ENCODE measurements at places on chromosomes 7 and 10.

DNA sequence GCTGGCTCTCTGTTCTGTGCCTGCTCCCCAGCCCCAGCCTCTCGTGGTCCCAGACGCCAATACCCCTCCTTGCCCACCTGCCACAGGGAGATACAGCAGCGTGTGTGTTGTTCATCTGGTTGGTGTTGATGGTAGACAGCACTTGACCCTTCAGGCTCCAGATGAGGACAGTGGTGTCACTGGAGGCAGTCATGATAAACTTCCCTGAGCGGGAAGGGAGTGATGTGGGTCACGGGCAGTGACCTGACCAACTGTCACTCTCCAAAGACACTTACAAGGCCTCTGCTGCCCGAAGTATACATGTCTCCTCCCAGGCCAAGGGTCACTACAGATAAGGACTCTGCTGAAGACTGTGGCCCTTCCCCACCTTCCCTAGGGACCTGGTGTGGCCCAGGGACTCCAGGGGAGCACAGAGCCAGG lies 5.6 kb downstream of the TBL2 start:
- no peak for DNase-seq

DNA sequence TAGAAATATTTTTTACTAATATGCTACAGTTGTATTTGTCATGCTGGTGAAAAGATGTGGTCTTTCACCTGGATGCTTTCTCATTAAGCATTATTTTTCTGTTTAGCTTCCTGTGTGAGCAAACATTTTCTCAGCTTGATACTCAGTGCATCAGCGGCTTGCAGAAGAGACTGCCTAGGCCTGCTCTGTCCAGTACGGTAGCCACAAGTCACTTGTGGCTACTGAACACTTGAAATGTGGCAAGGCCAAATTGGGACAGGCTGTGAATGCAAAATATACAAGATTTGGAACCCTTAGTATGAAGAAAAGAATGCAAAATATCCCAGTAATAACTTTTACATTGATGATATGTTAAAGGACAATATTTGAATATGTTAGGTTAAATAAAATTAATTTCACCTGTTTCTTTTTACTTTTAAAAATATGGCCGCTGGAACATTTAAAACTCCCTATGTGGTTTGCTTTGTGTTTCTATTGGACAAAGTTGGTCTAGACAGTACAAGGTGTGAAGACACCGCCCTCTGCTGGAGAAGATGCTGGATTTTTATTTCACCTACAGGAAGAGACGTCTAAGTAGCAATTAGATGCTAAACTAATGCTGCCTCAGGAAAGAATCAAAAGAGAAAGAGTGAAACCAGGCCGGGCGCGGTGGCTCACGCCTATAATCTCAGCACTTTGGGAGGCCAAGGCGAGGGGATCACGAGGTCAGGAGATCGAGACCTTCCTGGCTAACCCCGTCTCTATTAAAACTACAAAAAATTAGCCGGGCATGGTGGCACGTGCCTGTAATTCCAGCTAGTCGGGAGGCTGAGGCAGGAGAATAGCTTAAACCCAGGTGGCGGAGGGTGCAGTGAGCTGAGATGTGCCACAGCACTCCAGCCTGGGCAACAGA lies 5.3 kb downstream of the SRGN start:
- peak; percentile 80 for DNase-seq

DNA sequence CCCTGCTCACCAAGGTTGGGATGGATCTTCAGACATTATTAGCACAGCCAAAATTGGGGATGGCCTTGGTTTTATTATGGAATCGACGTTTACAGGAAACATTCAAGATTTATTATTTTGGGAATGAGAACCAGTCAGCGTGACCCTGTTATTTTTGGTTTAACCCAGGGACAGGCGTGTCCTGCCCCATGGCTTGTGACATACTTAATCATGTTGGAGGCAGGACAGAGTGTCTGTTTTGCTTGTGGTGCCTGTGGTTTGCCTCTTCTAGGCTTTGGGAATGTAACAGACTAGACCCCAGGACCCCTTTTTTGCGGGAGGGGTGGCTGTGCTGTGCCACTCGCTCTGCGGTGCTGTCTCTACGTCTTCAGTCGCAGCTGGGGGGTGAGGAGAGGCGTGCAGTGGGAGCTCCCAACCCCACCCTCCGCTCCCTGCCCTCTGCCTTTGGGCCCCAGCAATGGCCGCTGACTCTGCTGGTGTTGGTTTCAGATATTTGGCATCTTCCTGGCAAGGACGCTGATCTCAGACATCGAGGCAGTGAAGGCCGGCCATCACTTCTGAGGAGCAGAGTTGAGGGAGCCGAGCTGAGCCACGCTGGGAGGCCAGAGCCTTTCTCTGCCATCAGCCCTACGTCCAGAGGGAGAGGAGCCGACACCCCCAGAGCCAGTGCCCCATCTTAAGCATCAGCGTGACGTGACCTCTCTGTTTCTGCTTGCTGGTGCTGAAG lies 20.1 kb upstream of the SH2D4B start:
- no peak for DNase-seq

GRCh38 chr10:116430288-116430687 lies 2.6 kb downstream of the PNLIPRP3 start:
- no peak for DNase-seq

DNA sequence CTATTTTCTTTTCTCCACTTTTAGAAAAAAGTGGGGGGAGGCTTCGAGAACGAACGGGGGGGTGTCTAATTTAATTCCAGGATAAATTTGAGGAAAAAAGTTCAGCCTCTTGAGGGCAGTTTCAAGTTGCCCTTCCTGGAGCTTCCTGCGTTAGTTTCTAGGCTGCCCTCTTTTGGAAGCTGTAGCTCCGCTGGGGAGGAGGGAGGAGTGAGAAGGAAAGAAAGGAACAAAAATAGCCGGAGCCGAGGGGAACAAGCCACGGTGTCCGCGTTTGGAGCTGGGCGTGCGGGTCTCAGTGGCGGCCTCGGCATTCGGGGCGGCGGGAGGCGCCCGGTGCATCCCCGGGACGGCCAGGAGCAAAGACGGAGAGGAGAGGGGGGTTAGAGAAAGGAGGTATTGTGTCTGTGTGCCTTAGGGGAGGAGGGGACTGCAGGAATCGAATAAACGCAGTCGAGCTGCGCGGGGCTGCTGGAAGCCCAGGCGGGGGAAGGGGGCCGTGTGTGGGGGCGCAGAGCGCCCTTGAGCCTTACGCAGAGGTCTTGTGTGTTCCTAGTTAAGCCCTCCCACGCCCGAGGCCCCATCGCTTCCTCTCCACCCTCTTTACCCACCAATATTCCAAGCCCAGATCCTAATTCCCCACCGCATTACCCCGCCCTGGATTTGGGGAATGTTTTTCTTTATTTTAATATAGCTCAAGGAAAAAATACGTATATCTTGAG lies 2.0 kb upstream of the TNRC18 start:
- DNase-seq: no peak

DNA sequence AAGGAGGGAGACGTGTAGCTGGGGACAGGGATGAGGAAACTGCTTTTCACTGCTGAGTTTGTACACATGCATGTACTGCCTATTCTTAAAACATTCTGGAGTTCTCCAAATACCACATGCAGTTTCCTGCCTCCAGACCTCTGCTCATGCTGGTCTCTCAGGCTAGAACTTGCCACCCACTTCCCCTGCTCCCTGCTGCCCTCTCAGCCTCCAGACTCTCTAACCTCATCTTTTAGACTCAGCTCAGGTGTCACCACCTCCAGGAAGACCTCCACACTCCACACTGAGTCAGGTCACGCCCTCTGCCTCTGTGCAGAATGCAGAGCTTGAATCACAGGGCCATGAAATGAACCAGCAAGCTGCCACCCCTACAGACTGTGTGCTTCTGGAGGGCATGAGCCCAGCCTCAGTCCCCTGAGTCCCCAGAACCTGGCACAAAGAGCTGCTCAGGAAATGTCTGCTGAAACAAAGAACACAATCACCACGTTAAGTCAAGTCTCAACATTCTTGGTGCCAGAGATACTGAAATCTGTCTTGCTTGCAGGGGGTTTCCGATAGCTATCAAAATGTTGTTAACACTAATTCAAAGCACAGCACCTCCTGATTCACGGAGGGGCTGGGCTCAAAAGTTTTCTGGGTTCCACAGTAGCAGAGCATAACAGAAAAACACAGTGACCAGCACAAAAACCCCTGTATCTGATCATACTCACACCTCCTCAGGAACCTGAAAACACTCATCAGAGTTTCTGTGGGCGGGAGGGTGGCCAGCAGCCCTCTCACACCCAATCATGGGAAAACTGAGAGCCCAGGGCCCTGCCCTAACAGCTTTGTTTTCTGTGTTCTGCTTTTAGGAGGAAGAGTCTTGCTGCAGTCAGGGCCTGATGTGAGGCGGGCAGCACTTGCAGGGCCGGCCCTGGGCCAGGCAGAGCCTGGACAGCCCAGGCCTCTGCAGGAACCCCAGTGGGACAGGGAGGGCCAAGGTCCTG lies 21.1 kb downstream of the FAM53B start:
- peak; percentile 30 for DNase-seq

- DNase-seq: no peak
Observed at GRCh38 chr10:71259282-71259681, 46.9 kb downstream of the UNC5B start.

DNA sequence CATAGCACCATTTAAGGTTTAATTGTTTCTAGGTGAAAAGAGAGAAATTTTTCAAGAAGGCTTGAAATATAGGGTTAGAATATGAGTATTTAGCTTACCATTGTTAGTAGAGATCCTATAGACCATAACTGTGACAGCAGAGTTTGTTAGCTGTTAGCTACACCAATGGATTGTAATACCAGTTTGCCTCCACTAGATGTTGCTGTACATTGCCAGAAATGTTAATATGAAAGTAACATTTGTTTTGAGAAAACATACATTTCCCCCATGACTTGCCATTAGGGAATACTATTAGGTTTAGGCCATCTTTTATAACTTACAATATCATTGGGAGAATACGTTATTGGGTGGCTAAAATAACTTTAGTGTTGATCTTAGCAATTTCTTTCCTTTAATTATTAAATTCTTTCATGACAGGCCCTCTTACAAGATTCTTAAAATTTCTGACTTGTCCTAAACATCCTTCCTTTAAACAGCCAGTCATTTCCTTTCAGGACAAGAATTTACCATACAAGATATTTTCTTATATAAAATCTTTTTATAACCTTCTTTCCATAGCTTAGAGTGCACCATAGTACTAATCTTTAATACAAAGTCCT lies 39.5 kb downstream of the ZNF117 start:
- DNase-seq: peak; percentile 47

DNA sequence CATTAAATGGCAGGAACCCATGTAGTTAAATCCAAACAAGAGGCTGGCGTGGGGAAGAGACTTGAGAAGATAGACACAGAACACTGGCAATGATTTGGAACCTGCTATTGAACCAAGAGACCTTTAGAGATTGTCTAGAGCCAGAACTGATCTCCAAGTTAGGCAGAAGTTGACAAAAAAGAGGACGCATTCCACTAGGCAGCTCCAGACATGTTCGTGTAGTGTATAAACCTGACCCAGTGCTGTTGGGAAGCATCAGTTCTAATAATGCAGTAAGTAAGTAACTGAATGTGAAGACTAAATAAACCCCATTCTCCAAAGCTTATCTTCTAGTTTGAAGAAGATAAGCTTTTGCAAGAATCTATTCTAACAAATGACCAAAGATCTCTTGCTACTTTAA lies 50.8 kb downstream of the AP3M1 start:
- no peak for DNase-seq

- no peak for DNase-seq
Observed at GRCh38 chr10:97111615-97112014, 74.1 kb downstream of the SLIT1 start.

DNA sequence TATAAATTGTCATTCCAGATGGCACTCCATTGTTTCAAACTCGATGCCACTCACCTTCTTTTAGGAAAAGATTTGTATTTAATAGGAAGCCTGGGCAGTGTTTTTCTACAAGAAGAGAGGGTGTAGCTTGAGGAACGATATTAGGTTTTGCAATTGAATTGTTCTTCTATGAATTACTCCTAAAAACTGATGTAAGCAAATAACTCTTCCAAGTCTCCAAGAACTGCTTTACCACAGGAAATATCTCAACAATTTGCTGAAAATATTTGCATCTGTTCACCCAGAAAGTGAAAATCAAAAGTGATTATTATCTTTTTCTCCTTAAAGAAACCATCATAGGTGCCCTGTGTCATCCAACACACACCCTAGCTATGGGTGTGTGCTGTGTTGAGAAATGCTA lies 261.3 kb upstream of the MEOX2 start:
- DNase-seq: no peak

- DNase-seq: no peak
Observed at GRCh38 chr7:3174515-3175284, 126.4 kb upstream of the SDK1 start.

DNA sequence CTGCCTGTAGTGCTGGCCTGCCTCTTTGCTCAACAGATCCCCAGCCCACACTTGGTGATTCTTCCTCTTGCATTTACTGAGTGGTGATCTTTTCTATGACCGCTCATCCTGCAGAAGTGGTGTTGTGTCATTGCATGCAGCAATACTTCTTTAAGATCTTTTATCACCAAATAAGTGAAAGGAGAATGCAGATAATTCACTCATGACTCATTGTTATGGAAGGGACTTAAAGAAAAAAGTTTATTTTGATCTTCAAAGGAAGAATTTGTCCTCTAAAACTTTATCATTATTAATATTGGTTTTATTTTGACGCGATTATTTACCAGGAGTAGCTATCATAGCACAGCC lies 489.1 kb upstream of the CELF2 start:
- no peak for DNase-seq

DNA sequence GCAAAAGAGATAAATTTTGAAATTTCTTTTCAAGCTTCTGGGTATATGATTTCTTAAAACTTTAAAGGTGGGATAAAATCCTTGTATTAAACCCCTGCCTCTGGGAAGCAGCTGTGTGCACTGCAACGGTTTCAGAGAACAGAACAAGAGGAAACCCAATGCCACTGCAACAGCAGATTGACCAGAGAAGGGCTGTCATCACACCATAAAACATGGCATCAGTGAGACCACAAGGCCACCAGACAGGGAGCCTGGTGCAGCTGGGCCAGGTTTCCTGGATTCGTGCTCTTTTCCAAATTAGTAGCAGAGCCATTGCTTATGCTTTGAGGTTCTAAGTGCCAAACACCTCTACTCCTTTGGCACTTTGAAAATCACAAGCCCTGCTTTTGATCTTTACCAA lies 152.4 kb downstream of the PRPF18 start:
- DNase-seq: no peak

DNA sequence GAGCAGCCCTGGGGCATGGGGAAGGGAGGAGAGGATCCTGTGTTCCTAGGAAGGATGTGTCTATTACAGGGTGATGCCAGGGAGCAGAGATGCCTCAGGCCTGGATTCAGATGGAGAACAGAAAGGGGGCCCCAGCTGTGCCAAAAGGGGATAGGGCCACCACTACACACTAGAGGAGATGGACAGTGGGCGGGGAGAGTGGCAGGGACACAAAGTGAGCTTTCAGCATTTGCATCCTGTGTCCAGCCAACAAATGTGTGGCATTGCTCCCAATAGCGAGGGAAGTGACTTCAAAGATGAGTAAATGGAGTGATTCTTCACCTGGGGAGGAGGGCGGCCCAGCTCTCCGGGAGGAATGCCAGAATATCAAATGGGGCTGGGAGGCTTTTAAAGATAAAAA lies 64.9 kb upstream of the WAPL start:
- no peak for DNase-seq

- DNase-seq: no peak
Observed at GRCh38 chr7:55534916-55535590, 37.2 kb downstream of the VOPP1 start.

- no peak for DNase-seq
Observed at GRCh38 chr7:41750661-41751540, 48.0 kb upstream of the INHBA start.

GRCh38 chr7:22317632-22318031 lies 39.3 kb downstream of the RAPGEF5 start:
- DNase-seq: no peak
